ENCODE measurements at places on chromosomes 12 and 14.

- no peak for DNase-seq
Measured at GRCh38 chr14:102539544-102540314, 30.2 kb upstream of the ANKRD9 start.

- no peak for DNase-seq
Measured at GRCh38 chr14:37122288-37122687, 50.1 kb downstream of the SLC25A21 start.

- no peak for DNase-seq
Measured at GRCh38 chr12:16472631-16473030, 125.2 kb downstream of the MGST1 start.

DNA sequence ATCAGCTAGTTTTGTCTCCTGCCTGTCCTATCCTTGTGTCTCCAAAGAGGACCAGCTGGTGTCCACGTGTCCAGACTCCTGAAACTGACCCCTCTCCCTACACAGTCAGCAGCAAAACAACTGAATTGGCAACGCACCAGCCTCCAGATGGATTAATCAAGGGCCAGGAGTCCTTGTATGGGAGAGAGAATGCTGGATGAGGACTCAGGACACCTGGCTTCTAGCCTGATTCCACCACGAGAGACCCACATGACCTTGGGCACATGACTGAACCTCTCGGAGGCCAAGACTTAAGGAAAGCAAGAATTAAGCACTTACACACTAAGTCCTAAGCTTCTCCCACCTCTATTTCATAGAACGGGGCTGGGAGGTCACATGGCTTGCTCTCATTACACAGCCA, 60.4 kb upstream of the CMKLR1 start:
- no peak for DNase-seq

- no peak for DNase-seq
Measured at GRCh38 chr12:121532503-121533393, 48.1 kb downstream of the KDM2B start.

DNA sequence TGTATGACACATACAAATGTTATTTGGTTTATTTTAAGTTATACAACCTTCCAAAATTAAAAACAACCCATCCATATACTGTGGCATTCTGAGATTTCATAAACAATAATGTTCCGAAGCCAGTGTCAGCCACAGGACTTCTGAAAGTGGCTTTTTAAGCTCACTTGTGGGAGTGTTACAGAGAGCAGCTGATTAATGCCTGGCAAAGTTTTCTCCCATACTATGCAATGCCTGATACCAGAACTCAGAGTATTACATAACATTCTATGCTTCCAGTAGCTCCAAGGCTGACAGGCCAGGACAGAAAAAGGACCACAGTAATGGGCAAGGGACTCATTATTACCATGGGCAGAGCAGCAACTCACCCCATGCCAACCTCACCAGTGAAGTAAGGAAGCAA, 29.3 kb downstream of the NELL2 start:
- no peak for DNase-seq

- DNase-seq: no peak
Measured at GRCh38 chr12:69476276-69477017, 6.3 kb downstream of the FRS2 start.

DNA sequence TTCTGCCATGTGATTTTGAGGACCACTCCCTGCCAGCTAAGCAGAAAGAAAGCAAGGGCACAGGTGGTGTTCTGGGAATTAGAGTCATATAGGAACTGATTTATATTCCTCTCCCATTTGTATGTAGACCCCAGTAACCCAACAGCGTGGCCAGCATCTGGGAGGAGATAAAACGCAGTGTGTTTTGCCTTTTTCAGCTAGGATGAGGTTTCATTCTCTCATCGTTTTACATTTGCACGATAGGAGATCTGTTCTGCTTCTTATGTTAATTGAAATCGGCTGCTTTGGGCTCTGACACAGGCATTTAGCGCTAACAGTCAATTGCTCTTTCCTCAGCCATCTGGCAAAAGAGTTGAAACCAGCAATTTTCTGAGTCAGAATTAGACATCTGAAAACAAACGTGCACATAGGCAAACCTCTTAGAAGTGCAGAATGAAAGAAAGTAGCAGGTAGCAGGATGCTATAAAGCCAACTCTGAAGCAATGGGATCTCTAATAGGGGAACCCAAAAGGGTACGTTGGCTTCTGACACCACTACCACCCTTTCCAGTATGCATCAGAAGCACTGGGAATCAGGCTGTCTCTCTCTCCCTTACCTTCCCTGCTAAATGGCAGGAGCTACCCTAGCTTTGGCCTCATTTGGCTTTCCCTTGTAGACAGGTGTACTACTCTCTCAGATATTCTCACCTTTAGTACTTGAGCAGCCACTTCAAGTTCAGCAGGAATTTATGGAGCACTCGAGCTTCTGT, 219.1 kb downstream of the PHLDA1 start:
- no peak for DNase-seq

DNA sequence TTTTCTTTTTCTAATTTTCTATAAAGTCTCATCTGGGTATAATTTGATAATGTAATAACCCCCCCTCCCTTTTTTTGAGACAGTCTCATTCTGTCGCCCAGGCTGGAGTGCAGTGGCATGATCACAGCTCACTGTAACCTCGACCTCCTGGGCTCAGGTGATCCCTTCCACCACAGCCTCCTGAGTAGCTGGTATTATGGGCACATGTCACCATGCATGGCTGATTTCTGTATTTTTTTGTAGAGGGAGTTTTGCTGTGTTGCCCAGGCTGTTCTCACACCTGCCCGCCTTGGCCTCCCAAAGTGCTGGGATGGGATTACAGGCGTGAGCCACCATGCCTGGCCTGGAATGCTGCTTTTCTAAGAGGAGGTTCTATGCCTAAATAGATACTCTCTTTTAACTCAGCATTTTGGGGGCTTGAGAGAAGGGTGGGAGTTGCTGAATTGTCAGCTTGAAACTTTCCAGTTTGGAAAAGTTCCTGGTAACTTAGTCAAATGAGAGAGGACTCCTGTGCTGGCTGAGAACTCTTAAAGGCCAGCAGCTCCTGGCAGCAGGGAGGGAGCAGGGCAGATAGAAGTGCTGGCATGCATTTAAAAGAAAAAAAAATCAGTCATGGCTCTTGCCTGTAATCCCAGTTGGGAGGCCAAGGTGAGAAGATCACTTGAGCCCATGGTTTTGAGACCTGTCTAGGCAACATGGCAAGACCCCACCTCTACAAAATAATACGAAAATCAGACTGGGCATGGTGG, 13.0 kb downstream of the NUDT4 start:
- DNase-seq: no peak

GRCh38 chr14:54480830-54481562, 7.8 kb downstream of the GMFB start:
- no peak for DNase-seq

DNA sequence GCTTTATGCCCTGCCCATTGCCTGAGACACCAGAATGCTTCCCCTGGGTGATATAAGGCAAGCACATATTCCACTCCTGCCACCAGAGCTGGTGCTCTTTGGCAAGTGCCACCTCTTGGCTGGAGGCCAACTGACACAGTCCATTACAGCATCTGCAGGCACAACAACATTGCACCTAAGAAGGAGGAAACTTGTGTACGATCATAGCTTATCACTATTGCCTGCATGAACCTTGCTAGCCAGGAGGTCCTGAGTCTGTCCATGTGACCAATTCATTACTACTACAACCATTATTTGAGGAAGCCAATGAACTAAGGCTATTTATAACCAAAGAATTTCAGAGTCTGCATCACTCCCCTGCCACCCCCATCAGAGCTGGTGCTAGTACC, 119.8 kb upstream of the SCAF11 start:
- no peak for DNase-seq

GRCh38 chr12:52181746-52182145, 10.1 kb downstream of the KRT80 start:
- DNase-seq: peak; percentile 41

DNA sequence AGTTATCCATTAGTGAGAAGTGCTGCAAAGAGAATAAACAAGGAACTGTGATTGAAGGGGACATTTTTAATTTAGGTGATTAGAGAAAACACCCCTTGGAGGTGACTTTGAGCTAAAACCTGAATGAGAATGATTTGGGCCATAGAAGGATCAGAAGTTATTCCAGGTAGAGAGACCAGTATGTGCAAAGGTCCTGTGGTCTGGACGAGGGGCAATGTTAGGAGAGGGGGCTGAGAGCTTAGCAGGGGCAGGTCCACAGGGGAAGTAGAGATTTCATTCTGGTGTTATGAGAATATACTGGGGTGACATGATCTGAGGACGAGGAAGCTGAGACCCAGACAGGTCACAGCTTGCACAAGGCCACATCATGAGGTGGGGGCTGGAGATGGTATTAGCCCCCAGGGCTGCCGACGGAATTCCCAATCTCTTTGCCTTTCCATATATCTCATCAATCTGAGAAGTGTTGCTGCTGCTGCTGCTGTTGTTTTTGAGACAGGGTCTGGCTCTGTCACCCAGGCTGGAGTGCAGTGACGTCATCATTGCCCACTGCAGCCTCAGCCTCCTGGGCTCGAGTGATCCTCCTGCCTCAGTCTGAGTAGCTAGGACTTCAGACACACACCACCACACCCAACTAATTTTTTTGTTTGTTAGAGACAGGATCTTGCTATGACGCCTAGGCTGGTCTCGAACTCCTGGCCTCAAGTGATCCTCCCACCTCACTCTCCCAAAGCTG, 55.6 kb downstream of the KCTD10 start:
- no peak for DNase-seq

DNA sequence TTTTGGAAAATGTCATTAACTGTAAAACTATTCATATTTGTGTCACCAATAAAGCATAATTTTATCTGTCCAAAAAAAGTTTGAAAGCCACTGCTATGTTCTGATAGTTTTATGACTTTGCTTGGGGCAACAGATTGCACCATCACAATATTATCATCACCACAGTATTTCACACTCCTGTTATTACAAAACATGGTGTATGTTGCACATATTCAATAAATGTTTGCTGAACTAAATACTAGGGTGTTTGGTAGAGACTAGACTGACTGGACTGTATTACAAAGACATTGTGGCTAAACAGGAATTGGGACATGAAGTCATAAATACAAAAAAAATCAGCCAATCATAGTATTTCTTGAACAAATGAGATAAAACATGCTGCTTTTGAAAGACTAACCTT, 55.1 kb downstream of the PAWR start:
- no peak for DNase-seq

DNA sequence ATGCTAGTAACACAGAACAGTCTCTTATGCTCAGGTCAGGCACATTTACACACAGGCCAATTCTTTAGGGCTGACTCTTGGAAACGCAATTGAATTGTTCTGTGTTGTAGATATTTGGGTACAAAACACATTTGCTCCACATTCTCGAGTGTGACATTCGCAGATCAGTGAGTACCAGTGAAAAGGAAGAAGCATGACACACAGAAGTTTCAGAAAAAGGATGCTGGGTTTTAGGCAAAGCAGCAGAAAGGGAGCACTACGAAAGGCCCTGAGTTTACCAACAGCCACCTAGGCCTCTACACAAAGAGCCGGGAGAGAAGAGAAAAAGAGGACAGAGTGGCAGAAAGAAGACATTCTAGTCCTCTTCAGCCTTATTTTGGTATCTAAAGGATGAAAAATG, 254.4 kb upstream of the BTG1 start:
- no peak for DNase-seq

DNA sequence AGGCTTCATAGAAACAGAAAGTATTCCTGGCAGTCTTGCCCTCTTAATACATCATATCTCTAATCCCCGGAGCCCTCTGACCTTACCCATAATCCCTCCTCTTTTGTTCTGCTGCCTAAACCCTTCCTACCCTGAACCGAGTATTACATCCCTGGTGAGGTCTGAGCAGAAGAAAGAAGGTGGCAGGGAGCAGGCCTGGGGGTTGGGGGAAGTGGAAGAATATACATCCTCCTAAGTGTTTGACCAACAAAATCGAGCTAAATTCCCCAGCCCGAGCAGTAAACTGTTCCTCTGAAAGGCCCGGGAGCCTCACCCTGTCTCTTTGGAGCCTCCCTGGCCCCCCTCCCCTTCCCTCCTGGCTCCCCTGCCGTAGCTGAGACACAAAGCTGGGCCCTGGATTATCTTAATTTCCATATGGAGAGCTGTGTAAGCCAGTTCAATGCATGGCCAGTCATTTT, 192.6 kb upstream of the LHX5 start:
- no peak for DNase-seq

- no peak for DNase-seq
Measured at GRCh38 chr12:79085106-79085682, 220.6 kb downstream of the SYT1 start.

DNA sequence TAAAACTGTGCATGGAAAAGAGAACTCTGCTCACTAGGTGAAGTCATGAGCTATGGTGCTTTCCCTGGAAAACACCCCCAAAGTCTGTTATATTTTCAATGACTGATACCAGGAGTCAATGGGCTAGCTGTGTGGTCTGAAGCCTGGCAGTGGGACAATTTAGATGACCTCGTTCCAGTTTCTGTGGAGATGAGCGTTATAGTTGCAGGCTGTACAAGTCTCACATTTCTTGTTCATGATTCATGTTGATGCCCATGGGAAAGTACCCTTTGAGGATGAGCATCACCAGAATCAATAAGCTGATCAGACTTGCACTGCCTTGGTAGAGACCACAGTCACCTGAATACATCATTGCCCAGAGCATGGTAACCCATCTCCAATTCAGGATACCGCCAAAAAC, 70.7 kb downstream of the NOVA1 start:
- DNase-seq: no peak

DNA sequence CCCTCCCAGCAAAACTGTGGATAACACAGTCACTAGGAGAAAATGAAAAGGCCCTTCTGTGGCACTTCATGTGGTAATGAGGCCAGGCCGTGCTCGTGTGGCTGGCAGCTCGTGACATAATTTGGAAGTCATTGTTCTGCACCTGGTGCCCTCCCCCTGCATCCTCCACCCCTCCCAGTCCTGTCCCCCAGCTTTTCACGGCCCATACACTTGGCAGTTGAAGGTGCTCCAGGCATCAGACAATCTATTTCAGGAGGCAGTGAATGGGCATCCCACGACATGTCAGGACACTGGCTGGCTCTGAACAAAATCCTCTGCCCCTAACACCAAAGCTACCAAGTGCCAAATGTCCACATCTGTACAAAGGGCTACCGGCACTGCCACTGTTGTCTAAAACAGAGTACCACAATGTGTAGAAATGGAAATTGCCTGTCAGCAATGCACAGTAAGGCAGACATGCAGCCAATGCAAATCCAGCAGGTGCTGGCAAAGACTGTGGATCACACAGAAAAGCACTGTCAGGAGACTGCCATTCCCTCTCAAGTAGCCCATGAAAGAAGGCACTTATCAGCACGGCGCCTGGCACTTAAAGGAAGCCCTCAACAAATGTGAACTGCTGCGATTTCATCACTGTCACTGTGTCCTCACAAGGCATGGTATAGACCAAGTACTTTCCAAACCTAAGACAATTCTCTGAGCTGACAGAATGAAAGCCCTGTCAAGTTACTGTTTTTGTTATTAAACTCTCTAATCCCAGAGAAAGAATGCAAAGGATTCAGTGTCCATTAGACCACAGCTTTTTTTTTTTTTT, 39.1 kb downstream of the CORO1C start:
- no peak for DNase-seq

- no peak for DNase-seq
Measured at GRCh38 chr14:68639000-68639757, 153.7 kb downstream of the ZFP36L1 start.

Data from HEK293T (cell line).